ENCODE measurements at places on chromosomes 4 and X.

- DNase-seq, result no peak
Observed at GRCh38 chr4:80107374-80107773, 34.3 kb upstream of the ANTXR2 start.

DNA sequence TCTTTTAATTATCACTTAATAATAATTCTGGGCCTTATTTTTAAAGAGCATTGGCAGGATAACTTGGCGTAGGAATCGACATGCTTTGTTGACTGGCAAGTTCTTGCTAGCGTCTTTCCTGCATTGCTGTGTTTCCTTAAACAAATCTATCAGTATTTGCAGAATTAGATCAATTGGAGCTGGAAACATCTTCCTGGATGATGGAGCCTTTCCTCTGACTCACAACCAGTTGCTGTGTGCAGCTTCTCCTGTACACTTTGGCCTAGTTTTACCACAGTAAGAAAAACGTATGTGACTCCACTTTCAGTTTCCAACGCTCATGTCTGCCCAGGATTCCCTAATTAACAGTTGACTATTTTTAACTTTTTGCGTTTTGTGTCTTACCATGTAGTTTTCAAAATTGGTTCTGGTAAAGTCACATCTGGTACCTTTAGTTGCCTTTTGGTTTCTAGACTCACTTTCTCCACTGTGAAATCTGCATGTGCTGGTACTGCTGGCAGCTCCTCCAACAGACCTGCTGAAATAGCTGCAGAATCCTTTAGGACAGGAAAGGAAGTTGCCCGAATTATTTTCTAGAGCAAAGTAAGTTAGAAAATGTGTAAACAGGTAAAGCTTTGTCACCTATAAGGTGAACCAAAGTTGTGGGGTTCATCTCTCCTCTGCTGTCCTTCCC lies 553.2 kb upstream of the FAT1 start:
- DNase-seq, result no peak

DNA sequence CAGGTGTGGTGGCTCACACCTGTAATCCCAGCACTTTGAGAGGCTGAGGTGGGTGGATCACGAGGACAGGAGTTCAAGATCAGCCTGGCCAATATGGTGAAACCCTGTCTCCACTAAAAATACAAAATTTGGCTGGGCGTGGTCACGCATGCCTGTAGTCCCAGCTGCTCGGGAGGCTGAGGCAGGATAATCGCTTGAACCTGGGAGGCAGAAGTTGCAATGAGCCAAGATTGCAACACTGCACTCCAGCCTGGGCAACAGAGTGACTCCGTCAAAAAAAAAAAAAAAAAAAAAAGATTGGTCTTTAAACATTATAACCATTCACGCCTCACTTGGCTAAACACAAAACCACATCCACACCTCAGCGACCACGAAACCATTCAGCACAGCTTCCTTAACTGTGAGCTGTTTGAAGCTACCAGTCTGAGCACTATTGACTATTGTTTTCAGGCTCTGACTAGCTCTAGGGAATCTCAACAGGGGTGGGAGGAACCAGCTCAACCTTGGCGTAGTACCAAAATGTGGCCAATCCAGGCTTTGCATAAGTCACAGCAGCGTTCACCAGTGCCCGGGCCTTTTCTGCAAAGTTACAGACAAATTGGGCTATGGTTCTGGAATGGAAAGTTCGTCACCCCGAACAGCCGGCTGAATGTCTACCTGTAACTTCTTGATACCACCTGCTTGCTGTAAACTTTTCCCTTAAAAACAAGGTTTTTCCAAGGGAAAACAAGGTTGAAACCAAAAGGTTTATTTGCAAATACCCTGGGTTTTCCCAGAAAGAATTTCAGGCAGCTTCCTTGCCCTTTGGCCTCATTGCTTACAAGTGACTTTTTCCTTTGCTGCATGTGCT lies 73.6 kb upstream of the DHX15 start:
- DNase-seq, result no peak

DNA sequence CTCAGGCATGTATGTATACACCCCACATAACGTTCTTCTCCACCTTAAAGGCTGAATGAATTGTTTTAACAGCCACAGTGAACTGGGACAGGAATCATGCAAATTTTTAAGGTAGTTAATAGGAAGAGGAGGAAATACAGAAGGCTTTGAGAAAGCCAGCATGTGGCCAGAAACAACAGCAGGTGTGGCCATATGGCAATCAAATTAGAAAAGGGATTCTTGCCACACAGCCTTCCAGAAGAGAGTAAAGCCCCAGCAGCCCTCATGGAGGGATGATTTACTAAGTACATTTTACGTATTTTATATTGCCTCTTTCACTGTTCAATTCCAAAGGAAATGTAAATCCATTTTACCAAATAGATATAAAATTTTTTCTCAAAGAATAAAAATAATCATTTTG lies 792.2 kb downstream of the ADGRL3 start:
- no peak for DNase-seq

- DNase-seq, result no peak
Observed at GRCh38 chrX:70907900-70908299, 611 bp downstream of the TEX11 start.

- no peak for DNase-seq
Observed at GRCh38 chr4:20544645-20545044, 155.6 kb upstream of the PACRGL start.

GRCh38 chr4:172481802-172482508 lies 668.8 kb downstream of the GALNTL6 start:
- DNase-seq, result no peak

- no peak for DNase-seq
Observed at GRCh38 chr4:29853833-29854232, 866.3 kb upstream of the PCDH7 start.

GRCh38 chr4:48333587-48333986 lies 7.7 kb upstream of the SLAIN2 start:
- no peak for DNase-seq

DNA sequence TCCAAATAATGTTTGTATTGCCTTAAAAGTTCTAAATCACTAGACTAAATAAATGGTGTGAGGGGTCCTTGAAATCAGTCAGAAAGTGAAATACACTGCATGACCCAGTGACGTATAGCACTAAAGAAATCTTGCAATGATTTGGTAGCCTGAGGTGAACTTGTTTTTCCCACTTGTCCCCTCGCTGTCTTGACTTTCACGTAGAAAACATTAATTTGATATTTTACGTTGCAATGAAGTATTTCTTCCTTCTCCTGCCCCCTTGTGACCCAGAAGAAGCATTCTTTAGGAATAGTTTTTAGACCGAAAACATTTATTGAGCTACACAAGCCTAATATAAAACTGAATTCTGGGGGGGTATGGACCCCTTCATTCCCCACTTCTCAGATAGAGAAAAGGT lies 3.7 kb downstream of the KLB start:
- DNase-seq, result no peak

GRCh38 chr4:103415801-103416200 lies 217.7 kb upstream of the CENPE start:
- DNase-seq, result no peak

GRCh38 chrX:13360146-13360545 lies 40.3 kb upstream of the ATXN3L start:
- DNase-seq, result no peak

- DNase-seq, result no peak
Observed at GRCh38 chr4:76434901-76435527, at the start of gene SHROOM3. Gene SHROOM3, plus strand, starts transcription at chr4:76435229. Its CDS starts 824 bp downstream, at chr4:76436053.

Data from naive thymus-derived CD8-positive, alpha-beta T cell (primary cell).